Osteoblast (primary cell): ENCODE measurements at places on chromosomes 11 and 22. TPM values are rescaled to one million over a fixed set of nuclear protein-coding genes. Genes with fewer than 3 reads are reported as not detected.

DNA sequence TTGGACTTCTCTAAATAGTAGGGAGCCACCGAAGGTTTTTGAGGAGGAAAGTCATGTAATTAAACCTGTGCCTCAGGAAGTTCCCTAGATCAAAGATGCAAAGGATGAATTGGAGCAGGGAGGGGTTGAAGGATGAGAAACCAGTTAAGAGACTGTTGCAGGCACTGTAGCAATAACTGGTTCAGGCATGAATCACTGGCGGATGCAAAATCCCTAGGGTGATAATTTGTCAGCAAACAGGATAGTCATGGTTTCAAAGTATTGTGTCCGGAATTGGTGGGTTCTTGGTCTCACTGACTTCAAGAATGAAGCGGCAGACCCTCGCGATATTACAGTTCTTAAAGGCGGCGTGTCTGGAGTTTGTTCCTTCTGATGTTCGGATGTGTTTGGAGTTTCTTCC, 19.9 kb downstream of the TRIOBP start:
- no peak overlapping the region for H3K4me3 ChIP-seq
- DNase-seq = peak; percentile 95
- no peaks in the 10 kb centered on the region for H3K36me3 ChIP-seq
- H3K4me1 ChIP-seq = no peaks in the 10 kb centered on the region
- H3K27me3 ChIP-seq = no peaks in the 10 kb centered on the region
- no peak overlapping the region for H3K27ac ChIP-seq

The LMF2 gene
- total RNA-seq = 56.8 and 60.7 TPM in 2 replicates

GRCh38 chr11:35007277-35007676, 90.9 kb downstream of the PDHX start:
- no peak overlapping the region for H3K27ac ChIP-seq
- no peak overlapping the region for H3K4me3 ChIP-seq
- H3K27me3 ChIP-seq = no peaks in the 10 kb centered on the region
- no peaks in the 10 kb centered on the region for H3K36me3 ChIP-seq
- H3K4me1 ChIP-seq = peaks cover 26% of the 10 kb centered on the region

GRCh38 chr11:69504576-69505335, 23.3 kb downstream of the LINC01488 start:
- H3K27me3 ChIP-seq = no peaks in the 10 kb centered on the region
- peak; percentile 9 for DNase-seq
- no peak overlapping the region for H3K4me3 ChIP-seq
- H3K4me1 ChIP-seq = peaks cover 4% of the 10 kb centered on the region

DNA sequence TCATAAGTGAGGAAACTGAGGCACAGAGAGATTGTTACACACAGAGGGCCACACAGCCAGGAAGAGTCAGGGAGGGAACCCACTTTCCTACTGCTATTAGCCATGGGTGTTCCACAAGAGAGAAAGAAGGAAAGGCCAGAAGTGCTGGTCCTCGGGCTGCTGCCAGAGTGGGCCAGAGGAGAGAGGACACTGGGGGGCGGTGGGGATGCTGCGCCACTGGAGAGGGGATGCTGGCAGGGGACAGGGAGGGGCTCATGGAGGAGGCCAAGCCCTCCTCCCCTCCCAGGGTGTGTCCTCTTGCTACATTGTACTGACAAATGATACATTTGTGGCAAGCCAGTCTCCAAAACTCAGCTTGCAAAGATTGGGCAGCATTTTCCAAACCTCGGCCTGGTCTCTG, 9.9 kb downstream of the IL10RA start:
- no peaks in the 10 kb centered on the region for H3K36me3 ChIP-seq
- no peak overlapping the region for H3K4me3 ChIP-seq
- H3K4me1 ChIP-seq = no peaks in the 10 kb centered on the region
- no peaks in the 10 kb centered on the region for H3K27me3 ChIP-seq

DNA sequence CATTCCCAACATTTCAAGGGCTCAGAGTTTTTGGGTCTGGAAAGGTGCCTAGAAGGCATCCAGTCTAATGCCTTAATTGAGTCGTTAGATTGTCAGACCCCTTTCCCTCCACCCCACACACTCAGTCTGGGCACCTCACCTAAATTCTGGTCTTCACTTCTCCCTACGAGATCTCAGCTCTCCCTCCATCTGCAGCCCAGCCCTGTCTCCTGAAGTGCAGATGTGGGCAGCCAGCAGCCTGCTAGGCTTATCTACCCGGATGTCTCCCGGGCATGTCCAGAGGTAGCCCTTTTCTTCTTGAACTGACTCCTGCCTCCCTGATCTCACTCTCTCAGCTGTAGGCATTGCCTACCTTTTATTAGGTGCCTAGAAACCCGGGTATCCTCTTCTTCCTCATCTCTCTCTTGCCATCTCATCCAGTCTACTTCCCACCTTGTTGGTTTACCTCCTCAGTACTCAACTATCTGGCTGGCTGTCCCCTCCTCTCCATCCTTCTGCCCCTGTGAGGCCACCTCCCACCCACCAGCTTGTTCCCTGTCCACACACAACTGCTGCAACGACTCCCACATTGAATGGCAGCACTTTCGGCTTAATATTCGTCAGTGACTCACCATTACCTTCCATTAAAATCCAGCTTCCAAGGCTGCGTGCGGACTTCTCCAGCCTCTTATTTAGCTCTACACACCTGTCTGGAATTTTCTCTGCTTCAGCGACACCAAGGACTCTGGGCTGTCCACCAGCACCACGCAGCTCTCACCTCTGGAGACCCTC, 6.2 kb downstream of the SEPTIN3 start:
- no peaks in the 10 kb centered on the region for H3K4me1 ChIP-seq
- DNase-seq = peak; percentile 87
- H3K27ac ChIP-seq = no peak overlapping the region

- no peak for DNase-seq
- no peaks in the 10 kb centered on the region for H3K27me3 ChIP-seq
- no peaks in the 10 kb centered on the region for H3K36me3 ChIP-seq
- no peak overlapping the region for H3K4me3 ChIP-seq
Observed at GRCh38 chr11:38950867-38951266, 2352.8 kb upstream of the RAG2 start.

DNA sequence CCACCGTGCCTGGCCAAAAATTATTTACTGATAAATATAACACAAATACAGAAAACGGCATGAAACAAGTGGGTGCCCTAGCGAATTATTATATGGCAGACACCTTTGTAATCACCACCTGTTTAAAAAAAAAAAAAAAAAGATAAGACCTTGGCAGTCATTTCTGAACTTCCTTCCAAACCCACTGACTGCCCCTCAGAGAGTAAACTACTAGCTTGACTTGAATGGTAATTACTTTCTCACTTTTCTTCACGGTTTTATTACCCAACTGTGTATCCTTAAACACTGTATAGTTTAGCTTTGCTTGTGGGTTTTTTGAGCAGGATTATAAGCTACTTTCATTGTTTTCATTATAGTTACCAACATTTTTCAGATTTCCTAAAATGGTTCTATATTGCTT, 23.7 kb downstream of the SFI1 start:
- no peak overlapping the region for H3K4me3 ChIP-seq
- DNase-seq = no peak
- H3K4me1 ChIP-seq = no peaks in the 10 kb centered on the region
- no peak overlapping the region for H3K27ac ChIP-seq
- H3K36me3 ChIP-seq = no peaks in the 10 kb centered on the region
- no peaks in the 10 kb centered on the region for H3K27me3 ChIP-seq

The CASP1 gene
- total RNA-seq = 13.6 and 14.1 TPM in 2 replicates

The CECR2 gene
- not detected in 2 replicates for total RNA-seq
